Type B pancreatic cell (in vitro differentiated cells): ENCODE measurements at places on chromosomes 5 and 9.

- no peak for DNase-seq
Measured at GRCh38 chr9:119318371-119318770, 50.9 kb downstream of the BRINP1 start.

DNA sequence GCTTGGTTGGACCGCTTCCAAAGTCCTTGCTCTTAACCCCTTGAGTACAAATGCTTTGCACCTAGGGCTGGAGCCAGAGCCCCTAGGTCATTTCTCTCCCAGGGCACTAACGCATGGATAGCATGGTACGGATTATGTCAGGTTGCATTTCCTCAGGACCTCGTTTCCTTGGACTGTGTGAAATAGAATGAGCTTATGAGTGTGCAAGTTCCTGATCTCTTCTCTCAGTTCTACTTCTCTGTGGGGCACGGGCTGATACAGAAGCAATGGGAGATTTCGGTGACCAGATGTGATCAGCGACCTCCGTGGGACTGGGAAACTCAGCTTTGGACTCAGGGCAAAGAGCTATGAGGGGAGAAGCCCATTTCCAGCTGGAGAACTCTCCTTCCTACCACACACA is 14.2 kb downstream of the SPARC start:
- DNase-seq: no peak

DNA sequence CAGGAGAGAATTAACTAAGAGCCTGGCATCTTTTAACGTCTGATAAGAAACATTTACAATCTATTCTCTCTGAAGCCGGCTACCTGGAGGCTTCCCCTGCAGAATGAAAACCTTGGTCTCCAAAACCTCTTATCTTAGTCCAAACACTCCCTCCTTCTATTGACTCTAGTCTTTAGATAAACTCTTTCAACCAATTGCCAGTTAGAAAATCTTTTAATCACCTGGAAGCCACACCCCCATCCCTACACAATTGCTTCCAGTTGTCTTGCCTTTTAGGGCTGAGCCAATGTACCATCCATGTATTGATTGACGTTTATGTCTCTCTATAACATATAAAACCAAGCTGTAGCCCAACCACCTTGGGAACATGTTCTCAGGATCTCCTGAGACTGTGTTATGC is 1343.1 kb upstream of the C9orf72 start:
- no peak for DNase-seq

GRCh38 chr5:13783726-13784125 is 160.8 kb downstream of the DNAH5 start:
- no peak for DNase-seq

GRCh38 chr5:180820788-180821321 is 18.2 kb upstream of the MGAT1 start:
- DNase-seq: no peak

- DNase-seq: no peak
Measured at GRCh38 chr5:143851383-143851782, 39.4 kb downstream of the HMHB1 start.

DNA sequence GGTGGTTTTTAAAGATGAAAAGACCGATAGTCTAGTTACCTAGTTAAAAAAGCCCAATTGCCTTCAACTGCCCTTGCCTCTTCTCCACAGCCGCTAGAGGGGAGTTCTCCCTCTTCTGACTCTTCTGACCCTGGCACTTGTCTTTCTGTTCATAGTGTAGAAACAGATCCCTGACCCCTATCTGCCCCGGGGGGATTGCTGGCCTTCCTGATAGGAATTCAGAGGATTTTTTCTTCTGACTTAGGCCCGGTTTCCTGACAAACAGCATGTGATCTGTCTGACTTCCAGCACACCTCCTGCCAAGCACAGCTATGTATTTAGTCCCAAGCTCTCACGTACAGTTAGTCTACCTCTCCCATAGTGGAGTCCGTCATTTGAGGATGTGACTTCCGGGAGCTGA is 5.0 kb upstream of the TMEM268 start:
- no peak for DNase-seq

DNA sequence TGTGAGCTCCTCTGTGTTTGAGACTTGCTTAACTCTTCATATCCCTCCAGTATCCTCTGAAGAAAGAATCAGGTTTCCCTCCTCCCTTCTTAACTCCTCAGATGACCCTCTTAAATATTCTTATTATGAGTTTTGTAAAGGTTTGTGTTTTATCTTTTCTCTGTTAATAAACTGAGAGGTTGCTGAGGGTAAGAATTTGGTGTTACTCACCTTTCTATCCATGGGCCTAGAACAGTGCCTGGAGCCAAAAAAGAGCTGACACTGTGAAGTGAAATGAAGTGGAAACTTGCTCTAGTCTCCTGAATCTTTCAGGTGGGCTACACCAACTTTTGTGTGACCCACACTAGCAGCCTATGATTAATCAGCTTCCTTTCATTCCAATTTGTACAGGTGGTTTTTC is 208.4 kb downstream of the CSNK1G3 start:
- no peak for DNase-seq

GRCh38 chr5:170423692-170424091 is 34.5 kb upstream of the KCNMB1 start:
- DNase-seq: no peak

- no peak for DNase-seq
Measured at GRCh38 chr9:38244971-38245370, 147.5 kb upstream of the ALDH1B1 start.

DNA sequence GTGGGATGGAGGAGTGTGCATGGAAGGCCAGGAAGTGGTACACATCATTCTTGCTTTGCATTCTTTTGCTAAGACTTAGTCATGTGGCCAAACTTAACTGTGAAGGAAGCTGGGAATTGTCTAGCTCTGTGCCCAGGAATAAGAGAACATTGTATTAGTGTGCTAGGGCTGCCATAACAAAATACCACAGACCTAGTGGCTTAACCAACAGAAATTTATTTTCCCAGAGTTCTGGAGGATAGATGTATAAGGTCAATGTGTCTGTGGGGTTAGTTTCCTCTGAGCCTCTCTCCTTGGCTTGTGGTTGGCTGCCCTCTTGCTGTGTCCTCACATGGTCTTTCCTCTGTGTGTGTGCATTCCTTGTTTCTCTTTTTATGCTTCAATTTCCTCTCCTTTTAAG is 32.4 kb downstream of the NNT start:
- no peak for DNase-seq

GRCh38 chr5:134174841-134175839 is 1.6 kb downstream of the SKP1 start:
- no peak for DNase-seq

DNA sequence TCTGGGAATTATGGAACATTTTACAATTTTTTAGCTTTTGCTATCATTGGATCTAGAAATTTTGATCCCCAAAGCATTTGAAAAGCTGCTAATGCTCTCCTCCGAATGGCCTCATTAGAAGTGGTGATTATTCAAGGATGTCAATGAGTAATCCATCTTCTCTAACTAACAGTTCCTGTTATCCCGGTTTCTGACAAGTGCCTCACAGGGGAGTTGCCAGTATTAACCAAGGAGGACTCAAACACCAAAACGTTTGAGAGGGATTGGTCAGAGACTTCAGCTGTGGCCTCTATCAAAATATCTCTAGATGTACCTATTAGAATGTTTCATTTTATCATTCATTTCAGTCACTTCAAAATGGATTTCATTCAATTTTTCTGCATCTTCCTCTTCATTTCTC is 208.3 kb upstream of the ITGA1 start:
- no peak for DNase-seq

GRCh38 chr5:98130261-98131035 is 643.0 kb upstream of the RGMB start:
- DNase-seq: no peak

- no peak for DNase-seq
Measured at GRCh38 chr5:6637590-6637989, 4.3 kb downstream of the SRD5A1 start.

- DNase-seq: peak; percentile 71
Measured at GRCh38 chr5:180208435-180209081, 453 bp downstream of the RASGEF1C start.

- DNase-seq: peak; percentile 75
Measured at GRCh38 chr9:121499427-121500164, at the start of gene GGTA1. Gene GGTA1, minus strand, starts transcription at chr9:121499844. Its CDS starts 31,922 bp downstream, at chr9:121467922.

DNA sequence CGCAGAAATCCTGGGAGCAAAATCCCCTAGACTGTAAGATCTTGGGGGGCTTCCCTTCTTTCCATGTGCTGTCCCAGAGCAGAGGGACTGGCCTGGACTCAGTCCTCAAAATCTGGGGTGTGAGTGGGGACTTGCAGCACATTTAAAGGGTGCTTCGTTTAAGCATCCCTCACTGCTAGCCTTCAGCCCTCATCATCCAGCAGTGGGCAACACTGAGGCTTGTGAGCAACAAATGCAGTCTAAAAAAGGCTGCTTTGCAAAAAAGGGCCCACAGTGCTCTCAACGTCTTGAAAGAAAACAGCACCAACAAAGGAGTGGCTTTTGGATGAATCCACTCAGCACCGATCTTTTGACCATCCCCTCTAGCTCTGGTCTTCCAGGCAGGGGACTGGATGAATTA is 128.3 kb upstream of the TBC1D2 start:
- no peak for DNase-seq

GRCh38 chr9:77588271-77588937 is 59.7 kb downstream of the GNA14 start:
- DNase-seq: no peak

DNA sequence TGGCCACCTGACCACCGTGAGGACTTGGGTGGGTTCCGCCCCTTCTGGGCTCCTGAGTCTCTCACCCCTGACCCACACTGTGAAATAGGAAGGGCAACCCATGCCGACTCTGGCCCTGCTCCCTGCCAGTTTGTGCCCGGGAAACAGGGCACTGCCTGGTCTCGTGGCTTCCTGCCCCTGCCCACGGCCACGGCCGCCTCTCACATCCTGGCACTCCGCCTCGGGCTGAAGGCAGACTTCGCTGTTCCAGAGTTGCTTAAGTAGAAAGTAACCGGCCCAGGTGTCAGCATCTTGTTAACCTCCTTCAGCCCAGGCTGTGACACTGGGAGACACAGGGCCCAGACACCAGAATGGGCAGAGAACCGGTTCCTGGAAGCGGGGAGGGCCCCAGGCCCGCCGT is 68.7 kb upstream of the RNU6ATAC start:
- no peak for DNase-seq

DNA sequence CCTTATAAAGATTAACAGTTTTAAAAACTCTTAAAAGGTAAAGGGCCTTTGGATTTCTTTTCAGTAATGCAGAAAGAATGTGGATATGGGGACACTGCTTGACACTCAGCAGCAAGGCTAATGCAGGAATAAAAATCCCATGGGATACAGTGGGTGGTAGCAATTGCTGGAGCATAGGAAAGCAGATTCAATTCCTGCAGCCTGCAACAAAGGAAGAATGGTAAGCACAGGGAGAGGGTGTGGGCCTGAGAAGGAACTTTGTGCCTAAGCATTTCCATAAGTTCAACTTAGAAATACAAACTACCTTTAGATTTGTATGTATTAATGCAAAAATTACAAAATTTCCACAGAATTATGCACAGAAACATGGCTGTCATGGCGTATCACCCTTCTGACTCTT is 65.8 kb upstream of the CDK5RAP2 start:
- no peak for DNase-seq

GRCh38 chr9:93911136-93911745 is 43.9 kb downstream of the BARX1 start:
- DNase-seq: no peak

GRCh38 chr9:138071731-138072130 is 194.1 kb downstream of the CACNA1B start:
- peak; percentile 53 for DNase-seq

DNA sequence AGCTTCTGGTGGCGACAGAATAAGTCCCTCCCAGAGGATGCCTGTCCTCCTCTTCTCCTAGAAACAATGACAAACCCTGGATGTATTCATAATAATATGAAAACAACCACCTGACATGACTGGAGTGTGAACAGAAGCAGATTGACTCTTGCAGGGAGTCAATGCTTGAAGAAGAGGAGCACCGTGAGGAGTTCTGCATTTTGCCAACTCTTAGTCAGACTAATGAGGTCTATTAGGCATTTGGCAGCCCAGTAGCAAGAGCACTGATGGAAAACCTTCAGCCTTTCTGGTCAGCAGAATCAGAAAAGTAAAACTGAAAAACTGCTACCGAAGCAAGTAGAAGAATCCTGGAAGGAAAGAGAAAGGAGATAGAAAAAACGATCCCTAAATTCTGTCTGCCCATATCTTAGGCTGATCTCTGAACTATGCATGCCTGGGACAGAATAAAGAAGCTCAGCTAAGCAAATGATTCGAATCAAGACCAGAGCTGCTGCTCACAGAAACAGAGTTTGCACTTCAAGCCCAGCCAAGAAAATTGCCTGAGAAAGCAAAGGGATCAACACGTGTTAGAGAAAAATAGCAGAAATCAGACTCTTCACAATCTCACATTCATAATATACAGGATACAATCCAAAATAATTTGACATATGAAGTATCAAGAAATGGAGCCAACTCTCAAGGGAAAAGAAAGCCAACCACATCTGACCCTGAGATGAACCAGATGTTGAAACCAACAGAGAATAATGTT is 69.5 kb upstream of the OSMR start:
- DNase-seq: no peak

GRCh38 chr5:37121027-37121426 is 128.1 kb downstream of the CPLANE1 start:
- DNase-seq: no peak

DNA sequence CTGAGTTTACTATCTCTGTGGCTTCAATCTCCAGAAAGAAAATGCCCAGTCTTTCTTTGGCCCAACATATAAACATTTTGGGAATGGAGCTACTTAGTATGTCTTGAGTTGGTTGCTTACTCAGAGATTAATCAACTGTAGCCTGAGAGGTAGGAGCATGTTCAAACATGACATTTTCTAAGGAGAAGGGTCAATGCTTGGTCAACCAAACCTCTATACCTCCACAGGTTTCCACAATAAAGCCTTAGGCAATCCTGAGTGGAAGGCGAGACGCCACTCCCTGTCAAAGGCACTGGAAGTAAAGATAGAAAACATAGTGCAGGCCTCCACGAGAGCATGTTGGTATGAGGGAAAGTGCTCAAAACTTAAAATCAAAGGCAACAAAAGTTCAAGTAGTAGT is 411.4 kb downstream of the KCTD16 start:
- DNase-seq: no peak

DNA sequence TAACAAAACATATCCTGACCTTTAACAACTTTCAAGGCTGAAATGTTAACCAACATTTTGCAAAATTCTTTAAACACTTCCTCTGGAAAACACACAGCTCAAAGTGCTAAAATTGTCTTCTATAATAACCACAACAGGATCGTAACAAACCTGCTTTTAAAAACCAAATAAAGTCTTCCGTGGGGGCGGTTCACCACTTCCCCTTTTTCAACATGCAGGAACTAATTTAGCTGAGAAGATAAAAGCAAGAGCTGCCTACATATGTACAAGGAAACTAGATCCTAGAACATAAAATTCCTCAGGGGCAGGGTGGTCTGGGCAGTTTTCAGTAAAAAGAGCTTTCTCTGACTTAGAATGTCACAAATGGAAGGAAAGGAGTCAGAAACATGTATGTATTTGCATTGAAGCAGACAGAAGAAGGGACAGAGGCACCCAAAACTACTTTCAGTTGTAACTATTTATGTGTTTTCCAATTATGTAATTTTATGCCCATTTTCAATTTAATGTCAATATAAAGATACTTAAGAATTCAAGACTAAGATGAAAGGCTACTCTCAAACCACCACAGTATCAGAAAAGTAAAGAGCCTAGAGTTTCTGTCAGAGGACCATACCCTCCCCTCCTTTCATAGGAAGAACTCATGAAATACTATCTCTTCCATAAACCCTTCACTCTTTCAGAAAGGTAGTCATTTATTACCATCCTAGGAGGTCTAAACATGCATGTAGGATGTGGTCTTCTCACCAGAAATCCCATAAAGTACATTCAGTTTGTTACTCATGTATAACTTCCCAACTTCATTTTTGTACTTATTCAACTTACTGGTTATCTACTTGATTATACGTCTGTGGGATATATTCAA is 185.9 kb upstream of the RASA1 start:
- no peak for DNase-seq
